ENCODE measurements at places on chromosomes 11 and 22. TPM values are rescaled to one million over a fixed set of nuclear protein-coding genes. Genes with fewer than 3 reads are reported as not detected.

Gene OR9I1
- not detected for total RNA-seq

Gene LGALS1
- 2,575 TPM for total RNA-seq

- H3K4me3 ChIP-seq, result no peak overlapping the region
- H3K36me3 ChIP-seq, result no peaks in the 10 kb centered on the region
Measured at GRCh38 chr11:99534812-99535211, 514.1 kb downstream of the CNTN5 start.

DNA sequence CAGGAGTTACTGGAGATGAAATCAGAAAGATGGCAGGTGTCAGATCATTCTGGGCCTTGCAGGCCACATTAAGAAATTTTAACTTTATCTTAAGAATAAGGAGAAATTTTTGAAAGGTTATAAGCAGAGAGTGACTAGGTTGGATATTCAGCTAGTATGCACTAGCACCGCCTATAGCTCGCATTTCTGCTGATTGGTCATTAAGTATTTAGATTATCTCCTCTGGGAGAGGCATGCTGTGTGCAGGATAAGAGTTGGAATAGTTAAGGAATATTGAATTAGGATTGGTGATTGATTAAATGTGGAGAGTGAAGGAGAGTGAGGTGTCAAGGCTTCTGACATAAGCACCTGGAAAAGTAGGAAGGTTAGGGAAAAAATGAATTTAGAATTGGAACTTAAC is 100.6 kb downstream of the STIM1 start:
- H3K36me3 ChIP-seq, result no peaks in the 10 kb centered on the region
- H3K4me3 ChIP-seq, result no peak overlapping the region
- H3K27ac ChIP-seq, result no peak overlapping the region
- no peaks in the 10 kb centered on the region for H3K27me3 ChIP-seq
- H3K4me1 ChIP-seq, result no peaks in the 10 kb centered on the region
